ENCODE measurements at places on chromosomes 5 and 9.

DNA sequence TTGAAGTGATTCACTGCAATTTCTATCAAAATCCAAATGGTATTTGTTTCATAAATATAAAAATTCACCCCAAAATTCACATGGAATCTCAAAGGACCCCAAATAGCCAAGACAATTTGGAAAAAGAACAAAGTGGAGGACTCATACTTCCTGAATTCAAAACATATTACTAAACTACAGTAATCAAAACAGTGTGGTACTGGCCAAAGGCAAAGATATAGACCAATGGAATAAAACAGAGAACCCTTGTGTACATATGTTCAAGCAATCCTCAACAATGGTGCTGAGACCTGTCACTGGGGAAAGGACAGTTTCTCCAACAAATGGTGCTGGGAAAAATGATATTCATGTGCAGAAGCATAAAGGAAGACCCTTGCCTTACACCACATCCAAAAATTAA is 14.0 kb downstream of the OBP2B start:
- no peak for DNase-seq

- no peak for DNase-seq
Measured at GRCh38 chr9:36187414-36187813, 3.3 kb upstream of the CLTA start.

DNA sequence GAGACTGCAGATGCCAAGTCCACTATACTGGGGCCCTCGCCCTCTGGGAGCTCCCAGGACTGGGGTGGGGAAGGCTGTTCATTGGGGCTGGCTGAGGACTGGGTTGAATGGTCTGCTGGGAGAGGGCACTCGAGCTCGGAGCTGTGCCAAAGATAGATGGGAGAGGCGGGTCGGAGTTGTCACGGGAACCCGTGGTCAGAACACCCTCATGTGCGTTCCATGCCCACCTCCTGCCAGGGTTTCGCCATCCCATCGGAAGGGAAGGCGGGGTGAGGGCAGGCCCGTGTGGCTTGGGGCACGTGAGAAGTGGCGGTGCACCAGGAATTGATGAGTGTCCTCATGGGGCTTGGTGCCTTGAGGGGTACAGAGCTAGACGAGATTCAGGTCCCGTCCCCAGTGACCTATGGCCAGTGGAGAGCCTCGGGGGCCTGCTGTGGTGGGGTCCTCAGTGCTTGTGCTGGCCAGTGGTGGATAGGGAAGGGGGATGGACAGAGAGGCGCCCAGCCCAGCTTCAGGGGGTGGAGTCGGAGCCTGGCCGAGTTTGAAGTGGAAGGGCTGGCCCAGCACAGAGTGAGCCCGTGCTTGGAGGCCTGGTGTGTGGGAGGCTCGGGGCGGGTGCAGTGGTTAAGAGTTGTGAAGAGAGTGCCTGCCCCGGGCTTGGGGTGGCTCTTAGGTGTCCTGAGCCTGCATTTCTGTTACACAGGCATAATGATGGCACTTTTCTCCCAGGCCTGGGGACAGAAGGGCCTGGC is 4.3 kb downstream of the CACFD1 start:
- DNase-seq, result no peak

DNA sequence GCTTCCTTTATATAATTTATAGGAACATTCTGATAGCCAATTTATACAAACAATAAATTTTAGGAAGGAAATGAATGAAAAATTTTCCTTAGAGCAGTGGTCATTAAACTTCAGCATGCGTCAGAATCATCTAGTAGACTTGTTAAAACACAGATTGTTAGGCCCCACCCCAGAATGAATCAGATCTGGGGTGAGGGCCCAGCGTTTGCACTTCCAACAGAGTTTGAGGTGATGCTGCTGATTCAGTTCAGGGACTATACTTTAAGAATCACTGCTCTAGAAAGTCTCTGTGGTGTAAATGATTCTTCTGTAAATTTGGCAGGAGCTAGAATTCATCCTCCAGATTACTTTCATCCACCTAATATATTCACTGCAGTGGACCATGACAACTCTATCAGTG is 80.4 kb downstream of the SLC12A2 start:
- no peak for DNase-seq

DNA sequence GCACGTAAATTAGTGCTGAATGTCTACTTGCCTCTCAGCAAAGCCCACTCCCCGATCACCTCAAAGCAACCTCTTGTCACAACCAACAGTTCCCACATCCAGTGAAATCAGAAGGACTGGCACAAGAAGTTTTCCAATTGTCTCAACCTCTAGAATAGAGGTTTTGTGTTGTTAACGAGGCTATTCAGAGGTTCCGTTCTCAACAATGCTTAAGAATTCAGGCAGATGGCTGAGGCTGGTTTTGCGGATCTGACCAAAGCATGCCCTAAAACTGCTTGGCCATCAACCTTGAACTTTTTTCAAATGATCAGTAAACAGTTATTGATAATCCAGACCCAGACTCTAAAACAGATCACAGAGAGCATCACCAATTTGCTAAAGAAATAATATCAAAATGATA is 52.9 kb downstream of the MAPKAP1 start:
- no peak for DNase-seq

DNA sequence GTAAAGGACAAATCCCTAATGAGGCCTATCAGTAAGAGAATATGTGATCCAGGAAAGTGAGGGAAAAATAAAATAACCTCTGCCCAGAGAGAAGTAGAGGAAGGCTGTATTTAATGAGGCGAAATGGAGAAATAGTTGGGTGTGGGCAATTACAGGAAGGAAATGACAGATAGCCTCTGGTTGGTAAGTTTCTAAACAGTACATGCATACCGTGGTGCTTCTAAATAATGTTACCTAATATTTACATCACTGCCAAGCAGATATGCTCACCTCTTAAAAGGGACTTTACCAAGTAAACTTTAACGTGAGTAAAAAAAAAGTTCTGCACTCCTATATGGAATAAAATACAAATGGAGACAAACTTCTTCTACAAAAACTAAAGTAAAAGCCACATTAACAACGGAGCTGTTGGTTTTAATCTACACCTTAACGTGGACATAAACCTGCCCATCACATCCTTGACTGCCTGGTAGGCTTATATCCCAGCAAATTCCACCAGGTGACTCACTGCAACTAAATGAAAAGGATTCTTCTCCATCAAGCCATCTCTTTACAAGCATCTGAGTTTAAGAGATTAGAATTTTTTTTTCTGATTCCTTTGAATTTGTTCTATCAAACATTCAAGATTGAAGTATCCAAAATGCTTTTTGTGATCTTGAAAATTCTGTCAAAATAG is 12.4 kb downstream of the NFIL3 start:
- no peak for DNase-seq
